ENCODE measurements at places on chromosomes 13 and 19. TPM values are rescaled to one million over a fixed set of nuclear protein-coding genes. Genes with fewer than 3 reads are reported as not detected.

The SPRY2 gene
- total RNA-seq, result 32.8 TPM

The DLEU7 gene
- total RNA-seq, result 3.9 TPM

The PABPC3 gene
- total RNA-seq, result 0.50 TPM

The ZNF709 gene
- 20.5 TPM for total RNA-seq

The SLC25A30 gene
- 10.6 TPM for total RNA-seq

The NAPSA gene
- 0.79 TPM for total RNA-seq

The CYP2A7 gene
- total RNA-seq, result 0.10 TPM

The PROZ gene
- total RNA-seq, result not detected

All from spinal cord (tissue), 10 donors.